ENCODE measurements at places on chromosomes 12 and 14.

- no peak for DNase-seq
These were observed 17.7 kb downstream of the SPPL3 start for GRCh38 chr12:120886199-120887018.

- DNase-seq: no peak
These were observed 4.6 kb downstream of the PSEN1 start for GRCh38 chr14:73140811-73141323.

- DNase-seq: peak; percentile 35
These were observed 98.9 kb downstream of the PRKCH start for GRCh38 chr14:61420326-61420725.

GRCh38 chr14:22395803-22396202 is 193.2 kb downstream of the DAD1 start:
- no peak for DNase-seq

DNA sequence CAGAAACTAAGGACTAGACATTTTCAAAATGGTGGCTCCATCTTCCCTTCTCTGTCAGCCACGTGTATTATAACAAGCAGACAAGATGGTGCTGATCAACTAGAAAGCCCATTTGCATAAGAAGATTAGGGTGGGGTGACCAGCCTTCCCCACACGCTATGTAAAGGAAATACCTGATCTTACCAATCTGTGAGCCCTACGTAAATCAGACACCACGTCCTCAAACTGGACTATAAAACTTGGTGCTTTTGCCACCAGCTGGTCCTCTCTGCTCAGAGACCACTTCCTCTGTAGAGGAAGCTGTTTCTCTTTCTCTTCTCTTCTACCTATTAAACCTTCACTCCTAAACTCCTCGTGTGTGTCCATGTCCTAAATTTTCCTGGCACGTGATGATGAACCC is 101.1 kb upstream of the PLEKHG7 start:
- DNase-seq: no peak

DNA sequence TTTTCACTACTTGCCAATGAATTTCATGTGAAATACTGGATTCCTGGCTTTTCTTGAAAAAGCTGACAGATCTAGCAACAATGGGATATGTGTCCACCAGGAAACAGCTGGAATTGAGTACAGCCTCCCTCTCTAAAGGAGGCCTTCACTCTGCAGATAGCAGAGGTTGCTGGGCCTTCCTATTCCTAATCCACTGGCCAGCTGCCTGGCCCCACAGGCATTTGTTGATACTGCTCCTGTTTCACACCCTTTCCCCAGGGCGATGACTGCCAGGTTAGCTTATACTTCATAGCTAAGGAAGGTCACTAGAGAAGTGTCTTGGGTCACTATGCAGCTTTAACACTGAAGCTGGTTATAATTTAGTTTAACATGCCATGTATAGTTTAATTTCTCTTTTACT is 87.5 kb upstream of the PDZRN4 start:
- DNase-seq: no peak

GRCh38 chr12:67927815-67928214 is 61.4 kb upstream of the IFNG-AS1 start:
- no peak for DNase-seq

GRCh38 chr12:118840399-118840798 is 140.9 kb upstream of the SRRM4 start:
- no peak for DNase-seq

- DNase-seq: no peak
These were observed 189.3 kb downstream of the VRK1 start for GRCh38 chr14:96986256-96987085.

GRCh38 chr12:124389138-124389724 is 94.3 kb downstream of the RFLNA start:
- DNase-seq: peak; percentile 45

GRCh38 chr14:61321385-61322010 is at the start of gene PRKCH:
Gene PRKCH (plus strand): TSS chr14:61321579. CDS start chr14:61322102, 523 bp downstream.
- DNase-seq: peak; percentile 76

- no peak for DNase-seq
These were observed 54.6 kb downstream of the NUAK1 start for GRCh38 chr12:106084014-106084671.

- no peak for DNase-seq
These were observed 168.3 kb downstream of the DUSP6 start for GRCh38 chr12:89183985-89184435.

- DNase-seq: no peak
These were observed 246.8 kb upstream of the AVPR1A start for GRCh38 chr12:63397807-63398206.

GRCh38 chr14:23638414-23639047 is 2.4 kb downstream of the DHRS2 start:
- no peak for DNase-seq

GRCh38 chr14:55117803-55118441 is 11.1 kb upstream of the LGALS3 start:
- DNase-seq: no peak

DNA sequence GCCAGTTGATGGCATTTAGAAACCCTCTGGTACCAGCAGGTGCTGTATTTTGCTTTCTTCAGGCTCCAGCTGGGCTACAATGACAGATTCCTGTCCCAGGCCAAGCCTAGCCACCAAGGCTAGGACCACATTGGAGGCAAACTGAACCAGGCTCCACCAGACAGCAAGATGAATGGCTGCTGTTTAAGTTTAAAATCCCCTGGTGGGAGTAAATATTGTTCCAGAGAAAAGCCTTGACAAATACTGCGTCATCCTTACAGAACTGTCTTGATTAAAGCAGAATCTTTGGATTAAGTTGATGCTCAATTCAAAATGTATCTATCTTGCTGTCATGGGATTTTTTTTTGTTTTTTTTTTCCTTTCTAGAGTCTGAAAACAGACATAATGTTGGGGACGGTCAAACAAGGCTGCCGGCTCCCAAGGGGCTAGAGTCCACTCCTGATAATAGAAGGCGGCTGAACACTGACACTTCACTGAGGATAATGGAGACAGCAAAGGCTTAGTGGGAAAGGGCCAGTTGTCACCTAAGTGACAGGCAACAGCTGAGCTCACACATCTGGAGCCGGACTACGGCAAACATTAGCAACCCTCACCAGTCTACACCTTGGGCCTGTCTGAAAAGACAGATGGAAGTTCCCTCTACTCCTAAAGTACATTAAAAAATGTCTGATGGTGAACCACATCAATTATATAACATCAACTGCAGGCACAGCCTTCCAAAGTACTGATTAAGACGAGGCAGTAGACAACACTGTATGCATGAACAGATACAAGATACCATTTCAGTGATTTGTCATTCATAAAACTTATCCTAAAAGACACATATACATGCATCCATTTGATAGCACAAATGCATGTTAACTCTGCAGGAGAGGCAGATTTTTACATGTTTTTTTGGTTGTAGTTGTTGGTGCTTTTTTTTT is 1.7 kb downstream of the PRICKLE1 start:
- DNase-seq: no peak

- no peak for DNase-seq
These were observed 56.0 kb upstream of the MGAT4C start for GRCh38 chr12:86312232-86312631.

DNA sequence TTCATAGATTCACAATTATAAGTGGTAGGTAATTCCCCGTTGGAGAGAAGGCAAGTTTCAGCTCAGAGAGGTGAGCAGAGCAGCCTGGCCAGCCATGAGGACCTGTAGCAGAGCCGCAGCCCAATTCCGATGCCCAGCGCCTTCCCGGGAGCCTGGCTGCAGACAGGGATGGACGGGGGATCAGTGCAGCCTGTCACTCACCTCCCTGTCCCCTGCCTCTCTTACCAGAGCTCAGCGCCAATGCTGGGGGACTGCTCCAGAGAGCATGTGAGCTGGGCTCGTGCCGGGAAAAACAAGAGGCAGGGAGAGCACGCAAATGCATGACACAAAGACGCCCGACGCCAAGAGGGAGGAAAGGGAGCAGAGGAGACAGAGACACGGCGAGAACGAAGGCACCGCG is 231.9 kb downstream of the BCL11B start:
- DNase-seq: no peak

DNA sequence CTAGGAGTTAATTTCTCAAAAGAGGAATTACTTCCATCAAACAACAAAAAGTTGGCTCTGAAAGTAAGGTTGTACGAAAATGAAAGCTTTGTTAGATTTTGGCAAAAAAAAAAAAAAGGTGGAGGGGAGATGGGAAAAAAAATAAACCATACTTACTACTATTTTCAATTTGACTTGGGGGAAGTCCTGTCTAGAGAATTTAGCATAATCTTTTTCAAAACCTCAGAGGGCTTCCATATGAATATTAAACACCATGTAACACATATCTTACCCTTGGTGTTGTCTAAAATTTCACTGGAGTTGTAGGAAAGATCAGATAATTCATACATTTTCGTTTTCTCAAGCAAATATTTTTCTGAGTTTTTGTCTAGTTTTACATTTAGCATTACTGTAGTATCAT is 17.5 kb downstream of the GRIP1 start:
- DNase-seq: no peak

- DNase-seq: no peak
These were observed 8.7 kb downstream of the SYNE3 start for GRCh38 chr14:95507701-95508103.

DNA sequence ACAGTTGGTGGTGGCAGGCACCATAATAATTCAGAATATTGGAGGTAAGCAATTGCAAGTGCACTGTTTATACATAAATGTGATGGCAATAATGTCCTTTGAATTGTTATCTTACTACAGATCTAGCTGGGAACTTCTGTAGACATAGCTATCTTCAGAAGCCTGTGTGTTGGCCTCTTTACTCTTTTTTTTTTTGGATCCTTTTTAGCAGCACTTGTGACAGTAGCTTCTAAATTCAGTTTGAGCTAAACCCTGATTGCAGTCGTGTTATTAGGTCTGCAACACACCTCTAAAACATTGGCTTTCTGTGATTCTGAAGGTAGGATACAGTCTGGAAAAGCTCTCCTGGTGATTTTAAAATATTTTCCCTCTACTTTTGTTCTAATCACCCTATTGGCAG is 38.5 kb downstream of the SLC38A6 start:
- DNase-seq: no peak

- DNase-seq: no peak
These were observed 387.5 kb downstream of the EGLN3 start for GRCh38 chr14:33563191-33563900.

DNA sequence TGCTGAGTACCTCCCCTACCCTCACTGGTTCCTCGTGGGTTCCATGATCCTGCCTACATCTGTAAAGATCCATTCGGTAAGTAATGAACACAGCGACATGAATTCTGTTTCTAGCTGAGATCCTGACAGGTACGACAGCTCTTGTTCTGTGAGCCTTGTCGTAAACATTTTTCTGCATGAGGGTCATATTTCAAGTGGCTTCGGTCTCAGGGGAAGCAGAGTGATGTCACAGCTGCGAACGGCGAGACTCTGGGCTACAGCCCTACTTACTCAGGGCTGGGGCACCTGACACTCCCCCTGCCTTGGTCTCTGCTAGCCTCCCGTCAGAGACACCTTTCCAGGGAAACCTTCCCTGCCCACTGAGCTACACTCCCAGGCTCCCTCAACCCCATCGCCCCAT is 85.8 kb downstream of the RBM19 start:
- DNase-seq: no peak

GRCh38 chr12:5643266-5643665 is 211.4 kb downstream of the NTF3 start:
- DNase-seq: no peak

DNA sequence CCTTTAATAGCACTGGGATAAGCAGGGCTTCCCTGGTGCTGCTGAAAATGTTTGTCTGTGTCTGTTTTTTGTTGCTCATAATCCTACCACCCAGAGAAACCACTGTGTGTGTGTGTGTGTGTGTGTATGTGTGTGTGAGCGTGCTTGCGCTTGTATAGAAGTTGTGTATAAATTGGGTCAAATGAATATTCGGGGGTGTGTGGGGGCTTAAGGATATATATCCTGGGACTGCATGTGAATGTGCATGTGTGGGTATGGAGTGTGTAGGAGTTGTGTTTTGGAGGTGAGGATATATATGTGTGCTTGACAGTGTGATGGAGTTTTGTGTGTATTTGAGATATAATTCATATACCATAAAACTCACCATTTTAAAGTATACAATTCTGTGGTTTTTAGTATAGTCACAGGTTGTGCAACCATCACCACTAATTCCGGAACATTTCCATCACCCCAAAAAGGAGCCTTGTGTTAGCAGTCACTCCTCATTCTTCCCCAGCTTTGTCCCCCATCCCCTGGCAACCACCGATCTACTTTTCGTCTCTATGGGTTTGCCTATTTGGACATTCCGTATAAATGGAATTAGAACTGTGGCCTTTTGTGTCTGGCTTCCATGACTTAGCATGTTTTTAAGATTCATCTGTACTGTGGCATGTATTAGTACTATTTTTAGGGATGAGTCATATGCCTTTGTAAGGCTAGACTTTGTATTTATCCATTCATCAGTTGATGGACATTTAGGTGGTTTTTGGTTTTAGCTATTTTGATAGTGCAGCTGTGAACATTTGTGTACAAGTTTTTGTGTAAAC is 25.6 kb downstream of the TCTN1 start:
- no peak for DNase-seq

All from T-helper 22 cell (primary cell).